ENCODE measurements at places on chromosomes 4 and X. TPM values are rescaled to one million over a fixed set of nuclear protein-coding genes. Genes with fewer than 3 reads are reported as not detected.

DNA sequence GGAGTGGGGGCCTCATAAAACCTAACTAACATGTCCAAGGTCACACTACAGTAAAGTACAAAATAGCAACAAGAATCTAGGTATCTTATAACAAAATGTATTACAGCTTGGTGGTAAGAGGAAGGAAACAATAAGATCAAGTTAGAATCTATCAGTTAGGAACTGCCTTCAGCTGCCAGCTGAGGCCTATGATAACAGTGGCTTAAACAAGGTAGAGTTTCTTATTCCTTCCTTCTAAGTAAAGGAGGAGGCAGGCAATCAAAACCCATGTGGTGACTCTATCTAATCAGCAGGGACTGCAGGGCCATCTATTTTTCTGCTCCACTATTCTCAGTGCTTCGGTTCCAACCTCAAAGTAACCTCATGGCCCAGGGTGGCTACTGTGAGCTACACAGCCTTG is 10.9 kb downstream of the SH3D19 start:
- DNase-seq, result no peak
- H3K4me1 ChIP-seq, result peaks cover 23% of the 10 kb centered on the region
- H3K4me3 ChIP-seq, result no peak overlapping the region
- H3K27ac ChIP-seq, result peak overlapping the region; percentile 6

Gene SRD5A3
- total RNA-seq, result 15.6 TPM

Gene TRMT44
- total RNA-seq, result 22.8 TPM

DNA sequence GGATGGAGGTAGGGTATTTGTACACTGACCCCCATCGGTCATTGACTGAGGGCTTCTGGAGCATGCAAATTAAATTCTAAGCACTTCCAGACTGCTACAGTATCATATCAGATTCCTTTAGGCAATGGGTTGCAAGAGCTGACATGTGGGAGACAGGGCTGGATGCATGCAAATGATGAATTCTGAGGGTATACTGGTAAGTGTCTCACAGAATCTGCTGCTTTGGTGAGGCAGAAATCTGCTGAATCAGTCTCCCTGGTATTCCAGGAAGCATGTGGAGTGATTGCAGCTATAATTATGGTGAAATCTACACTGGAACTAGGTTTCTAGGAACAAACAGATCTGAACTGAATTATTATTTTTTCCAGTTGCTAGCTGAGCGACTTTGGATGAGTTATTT is 684.9 kb upstream of the MAGEB2 start:
- H3K36me3 ChIP-seq, result no peaks in the 10 kb centered on the region
- no peak overlapping the region for H3K27ac ChIP-seq
- H3K4me1 ChIP-seq, result no peaks in the 10 kb centered on the region
- no peak overlapping the region for H3K4me3 ChIP-seq
- no peaks in the 10 kb centered on the region for H3K27me3 ChIP-seq

Gene PHOX2B
- total RNA-seq, result not detected

Gene ARX
- total RNA-seq, result 0.39 TPM

Gene LRP2BP
- 0.55 TPM for total RNA-seq

- H3K36me3 ChIP-seq, result no peaks in the 10 kb centered on the region
- no peaks in the 10 kb centered on the region for H3K27me3 ChIP-seq
- DNase-seq, result no peak
- no peaks in the 10 kb centered on the region for H3K4me1 ChIP-seq
Observed at GRCh38 chrX:106874075-106874474, 29.1 kb downstream of the RIPPLY1 start.

- H3K27me3 ChIP-seq, result no peaks in the 10 kb centered on the region
- H3K36me3 ChIP-seq, result no peaks in the 10 kb centered on the region
- H3K4me3 ChIP-seq, result peak overlapping the region; percentile 85
- H3K27ac ChIP-seq, result peak overlapping the region; percentile 95
- DNase-seq, result no peak
Observed at GRCh38 chr4:102867278-102868152, 1.3 kb upstream of the CISD2 start.

DNA sequence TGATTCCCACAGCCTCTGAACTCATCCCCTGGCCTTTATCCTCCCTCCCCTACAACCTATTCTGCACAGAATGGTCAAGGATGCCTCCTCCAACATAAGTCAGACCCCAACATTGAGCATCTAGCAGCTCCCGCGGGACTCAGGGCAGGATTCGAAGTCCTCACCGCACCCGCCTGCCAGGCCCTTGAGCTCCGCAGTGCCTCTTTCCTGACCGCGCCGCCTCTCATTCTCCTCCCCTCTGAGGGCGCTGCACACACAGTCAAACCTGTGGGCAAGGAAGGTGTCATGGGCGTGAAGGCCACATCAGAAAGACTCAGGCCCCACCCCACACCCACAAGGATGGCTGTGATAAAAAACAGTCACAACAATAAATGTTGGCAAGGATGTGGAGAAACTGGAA is 84.1 kb downstream of the CPZ start:
- peak; percentile 40 for DNase-seq
- no peak overlapping the region for H3K4me3 ChIP-seq
- no peak overlapping the region for H3K27ac ChIP-seq
- no peaks in the 10 kb centered on the region for H3K36me3 ChIP-seq
- H3K4me1 ChIP-seq, result no peaks in the 10 kb centered on the region

Measured in upper lobe of left lung (tissue), 6 donors.